ENCODE measurements at places on chromosomes 5 and 9.

- no peak for DNase-seq
These were observed 587 bp downstream of the OR2Y1 start for GRCh38 chr5:180739271-180739670.

- DNase-seq, result no peak
These were observed 7.6 kb downstream of the SHROOM1 start for GRCh38 chr5:132822650-132823480.

- DNase-seq, result no peak
These were observed 37.7 kb upstream of the RAPGEF6 start for GRCh38 chr5:131672776-131673175.

GRCh38 chr5:140828362-140828737, 590 bp downstream of the PCDHA6 start:
- DNase-seq, result no peak

All from brain pericyte (primary cell).